Neural progenitor cell (in vitro differentiated cells): ENCODE measurements at places on chromosomes 3 and 15. TPM values are rescaled to one million over a fixed set of nuclear protein-coding genes. Genes with fewer than 3 reads are reported as not detected.

The UPK1B gene
- 0.65 TPM in 1 of 2 replicates, not detected in the other for total RNA-seq

- DNase-seq: no peak
Measured at GRCh38 chr15:73857193-73857920, 16.0 kb upstream of the TBC1D21 start.

GRCh38 chr3:36557708-36558421, 177.6 kb downstream of the STAC start:
- DNase-seq: no peak

GRCh38 chr3:50480471-50480870, 23.0 kb downstream of the CACNA2D2 start:
- DNase-seq: no peak

DNA sequence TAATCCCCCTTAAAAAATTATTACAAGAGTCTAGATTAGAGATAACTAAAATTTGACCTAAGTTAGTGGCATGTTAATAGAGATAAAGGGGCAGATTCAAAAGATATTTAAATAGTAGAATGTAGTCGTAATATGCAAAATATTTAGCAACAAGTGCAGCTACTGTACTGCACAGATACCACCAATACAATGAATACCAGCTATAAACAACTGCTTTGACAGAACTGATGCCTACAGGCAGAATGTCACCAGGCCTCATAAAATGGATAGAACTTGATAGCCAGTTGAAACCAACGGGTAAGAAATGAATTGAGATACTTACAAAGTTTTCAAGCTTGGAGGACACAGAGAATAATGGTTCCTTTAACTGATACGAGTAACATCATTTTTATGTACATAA, 249.3 kb upstream of the VEPH1 start:
- DNase-seq: no peak

GRCh38 chr15:90083954-90084607, 18.2 kb downstream of the IDH2 start:
- DNase-seq: no peak

DNA sequence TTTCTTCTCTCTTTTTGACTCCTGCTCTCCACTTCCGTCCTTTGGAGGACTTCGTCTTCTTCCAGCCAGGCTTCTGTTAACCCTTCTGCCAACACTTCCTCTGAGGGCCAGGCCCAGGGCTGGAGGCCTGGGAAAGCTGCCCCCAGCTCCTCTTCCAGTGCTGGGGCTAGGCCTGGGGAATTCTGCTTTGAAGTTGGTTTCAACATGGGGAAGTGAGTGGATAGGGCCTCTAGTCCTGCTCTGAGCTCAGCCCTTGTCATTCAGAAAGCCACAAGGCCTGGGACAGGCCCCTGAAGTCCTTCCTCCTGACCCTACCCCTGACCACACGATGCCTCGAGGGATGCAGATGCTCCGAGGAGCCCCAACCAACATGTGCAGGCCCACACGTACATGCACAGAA, 53.9 kb upstream of the HERC1 start:
- no peak for DNase-seq
